ENCODE measurements at places on chromosomes 6 and 20. TPM values are rescaled to one million over a fixed set of nuclear protein-coding genes. Genes with fewer than 3 reads are reported as not detected.

DNA sequence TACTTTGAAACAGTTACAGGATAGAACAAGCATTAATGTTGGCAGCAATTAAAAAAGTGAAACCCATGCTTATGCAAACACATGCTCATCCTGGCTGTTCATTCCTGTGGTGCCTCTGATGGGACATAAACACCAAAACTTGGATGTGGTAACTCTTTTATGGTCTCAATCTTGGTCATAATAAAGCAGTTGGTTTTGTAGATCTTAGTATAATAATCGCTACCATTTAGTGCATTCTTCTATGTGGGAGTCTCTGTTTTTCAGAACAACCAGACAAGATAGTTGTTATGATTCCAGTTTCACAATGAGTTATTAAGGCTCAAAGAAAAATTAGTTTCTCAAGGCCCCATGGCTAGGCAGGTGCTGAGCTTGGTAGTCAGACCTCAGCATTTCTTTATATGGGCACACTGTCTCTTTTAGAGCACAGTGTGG is 184.0 kb downstream of the UTRN start:
- no peak for DNase-seq

GRCh38 chr20:60857708-60858107 is 394.4 kb upstream of the CDH4 start:
- DNase-seq: no peak

Gene NFKBIE
- 6.5 TPM for polyA plus RNA-seq

- no peak for DNase-seq
These were observed 6.6 kb upstream of the WTAP start for GRCh38 chr6:159720708-159721107.

Gene COL12A1
- 96.9 TPM for polyA plus RNA-seq

- DNase-seq: no peak
These were observed 2.9 kb downstream of the MAP7 start for GRCh38 chr6:136547336-136547735.

- DNase-seq: no peak
These were observed 44.9 kb downstream of the KCTD20 start for GRCh38 chr6:36487698-36488097.

DNA sequence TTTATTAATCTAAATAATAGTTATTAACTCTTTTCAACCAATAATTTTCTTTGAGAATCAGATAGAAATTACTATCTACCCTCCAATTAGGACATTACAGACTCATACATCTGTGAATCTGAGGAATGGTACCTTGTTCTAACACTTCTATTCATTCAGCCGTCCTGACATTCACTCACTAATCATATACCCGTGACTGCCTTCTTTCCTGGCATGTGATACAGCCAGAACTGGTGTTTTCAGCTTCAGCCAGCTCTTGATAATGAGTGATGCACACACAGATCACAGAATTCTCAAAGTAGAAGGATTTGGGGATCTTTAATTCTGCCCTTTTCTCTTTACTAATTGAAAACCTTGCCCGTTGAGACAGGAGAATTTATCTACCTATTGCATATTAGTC is 499.9 kb downstream of the UTRN start:
- DNase-seq: no peak

GRCh38 chr6:28337121-28337520 is 1.2 kb upstream of the ZSCAN31 start:
- no peak for DNase-seq

GRCh38 chr6:43254138-43254817 is 11.0 kb downstream of the TTBK1 start:
- no peak for DNase-seq

All from keratinocyte (primary cell).